ENCODE measurements at places on chromosomes 7 and 10. TPM values are rescaled to one million over a fixed set of nuclear protein-coding genes. Genes with fewer than 3 reads are reported as not detected.

- no peaks in the 10 kb centered on the region for H3K4me1 ChIP-seq
- DNase-seq: no peak
- no peaks in the 10 kb centered on the region for H3K27me3 ChIP-seq
- no peak overlapping the region for H3K27ac ChIP-seq
- no peak overlapping the region for H3K4me3 ChIP-seq
Observed at GRCh38 chr7:133115596-133115995, 33.7 kb upstream of the CHCHD3 start.

DNA sequence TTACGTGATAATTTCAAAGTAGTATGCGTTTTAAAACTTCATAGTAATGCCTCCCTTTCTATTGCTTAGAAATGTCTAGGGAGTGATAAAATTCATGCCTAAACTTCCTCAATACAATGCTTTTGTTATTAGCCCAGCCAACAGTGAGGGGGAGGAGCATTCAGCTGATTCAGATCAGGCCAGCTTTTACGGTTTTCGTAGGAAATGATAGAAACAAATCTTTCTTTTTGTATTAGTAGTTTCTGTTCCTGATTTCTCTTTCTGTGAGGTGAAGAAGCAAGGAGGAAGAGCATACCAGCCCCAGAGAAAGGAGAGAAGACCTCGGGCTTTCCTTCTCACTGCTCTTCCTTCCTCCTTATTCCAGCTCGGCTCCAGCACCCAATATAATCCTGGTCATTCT is 35.2 kb upstream of the ITPRID1 start:
- no peaks in the 10 kb centered on the region for H3K36me3 ChIP-seq
- DNase-seq: no peak
- no peaks in the 10 kb centered on the region for H3K4me1 ChIP-seq
- no peak overlapping the region for H3K27ac ChIP-seq
- no peaks in the 10 kb centered on the region for H3K27me3 ChIP-seq

Gene MYOZ1
- total RNA-seq: 0.60 TPM

DNA sequence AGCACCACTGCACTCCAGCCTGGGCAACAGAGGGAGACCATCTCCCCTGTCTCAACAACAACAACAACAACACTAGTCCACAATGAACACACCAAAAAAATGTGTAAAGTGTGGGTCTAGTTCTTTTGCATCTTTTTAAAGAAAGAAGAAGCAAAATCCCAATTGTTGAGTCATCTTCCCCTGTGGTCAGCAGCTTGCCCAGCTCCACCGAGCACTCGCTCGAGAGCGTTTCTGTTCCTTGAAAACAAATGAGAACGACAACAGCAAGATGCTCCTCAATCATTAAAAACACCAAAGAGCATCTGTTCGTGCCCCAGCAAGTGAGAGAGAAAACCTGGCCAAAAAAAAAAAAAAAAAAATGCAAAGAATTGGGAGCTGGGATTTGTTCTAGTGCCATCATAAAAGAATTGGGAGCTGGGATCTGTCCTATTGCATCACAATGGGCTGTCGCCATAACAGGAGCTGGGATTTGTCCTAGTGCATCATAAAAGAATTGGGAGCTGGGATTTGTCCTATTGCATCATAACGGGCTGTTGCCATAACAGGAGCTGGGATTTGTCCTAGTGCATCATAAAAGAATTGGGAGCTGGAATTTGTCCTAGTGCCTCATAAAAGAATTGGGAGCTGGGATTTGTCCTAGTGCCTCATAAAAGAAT is 118.1 kb downstream of the PTPRN2 start:
- H3K27ac ChIP-seq: no peak overlapping the region
- DNase-seq: no peak
- no peaks in the 10 kb centered on the region for H3K4me1 ChIP-seq
- H3K4me3 ChIP-seq: no peak overlapping the region

DNA sequence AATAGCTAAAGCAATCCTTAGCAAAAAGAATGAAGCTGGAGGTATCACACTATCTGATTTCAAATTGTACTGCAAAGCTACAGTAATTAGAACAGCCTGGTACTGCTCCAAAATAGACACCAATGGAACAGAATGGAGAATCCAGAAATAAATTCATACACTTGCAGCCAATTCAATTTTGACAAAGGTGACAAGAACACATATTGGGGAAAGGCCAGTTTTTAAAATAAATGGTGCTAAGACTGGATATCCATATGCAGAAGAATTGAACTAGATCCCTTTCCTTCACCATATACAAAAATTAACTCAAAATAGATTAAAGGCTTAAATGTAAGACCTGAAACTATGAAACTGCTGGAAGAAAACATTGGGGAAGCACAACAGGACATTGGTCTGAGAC is 748.5 kb downstream of the DNAJB9 start:
- no peak for DNase-seq
- H3K4me3 ChIP-seq: no peak overlapping the region
- no peaks in the 10 kb centered on the region for H3K4me1 ChIP-seq

Gene KAZALD1
- total RNA-seq: 4.0 TPM

- no peaks in the 10 kb centered on the region for H3K4me1 ChIP-seq
- no peaks in the 10 kb centered on the region for H3K36me3 ChIP-seq
- no peaks in the 10 kb centered on the region for H3K27me3 ChIP-seq
Observed at GRCh38 chr10:59926086-59926485, 19.7 kb upstream of the CCDC6 start.

DNA sequence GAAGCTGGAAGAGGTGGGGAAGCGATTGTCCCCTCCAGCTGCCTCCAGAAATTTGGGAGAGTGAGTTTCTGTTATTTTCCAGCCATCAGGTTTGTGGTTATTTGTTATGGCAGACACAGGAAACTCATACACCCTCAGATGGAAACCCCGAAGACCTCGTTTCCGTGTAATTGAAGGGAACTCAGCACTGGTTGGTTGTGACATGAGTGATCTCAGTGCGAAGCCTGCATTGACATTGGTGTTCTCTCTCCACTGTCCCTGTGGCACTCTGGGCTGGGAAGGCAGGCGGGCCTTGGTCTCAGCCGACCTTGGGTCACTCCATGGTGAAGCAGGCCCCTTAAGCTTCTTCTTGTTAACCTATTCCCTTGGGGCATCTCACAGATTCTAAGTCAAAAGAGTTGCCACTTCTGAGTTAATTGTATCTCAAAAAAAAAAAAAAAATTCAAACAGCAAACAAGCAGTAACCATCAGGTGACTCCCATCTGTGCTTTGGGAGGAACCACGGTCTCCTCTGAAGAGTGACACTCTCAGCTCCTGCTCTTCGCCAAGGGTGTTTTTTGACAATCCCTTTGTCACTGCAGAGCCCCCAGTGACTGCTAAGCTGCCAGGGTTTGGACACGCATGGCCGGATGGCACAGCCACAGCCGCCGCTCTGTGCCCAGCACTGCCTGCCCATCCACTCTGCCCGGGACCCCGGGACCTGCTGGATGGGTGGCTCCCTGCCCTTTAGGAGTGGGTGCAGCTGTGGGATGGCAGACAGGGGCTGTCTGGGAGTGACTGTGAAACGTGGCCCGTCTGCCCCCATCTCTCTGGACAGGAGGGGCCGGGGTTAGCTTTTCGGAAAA is 233.6 kb downstream of the PRPF18 start:
- no peaks in the 10 kb centered on the region for H3K27me3 ChIP-seq
- peaks cover 6% of the 10 kb centered on the region for H3K4me1 ChIP-seq
- H3K36me3 ChIP-seq: no peaks in the 10 kb centered on the region
- no peak overlapping the region for H3K27ac ChIP-seq
- H3K4me3 ChIP-seq: no peak overlapping the region

Gene EPHA1
- not detected for total RNA-seq

Gene ZNF853
- 18.2 TPM for total RNA-seq

Gene ARID5B
- 58.4 TPM for total RNA-seq

Gene CCDC172
- not detected for total RNA-seq

- H3K4me1 ChIP-seq: peaks cover 7% of the 10 kb centered on the region
- H3K27me3 ChIP-seq: no peaks in the 10 kb centered on the region
- no peak overlapping the region for H3K4me3 ChIP-seq
- H3K27ac ChIP-seq: no peak overlapping the region
- no peak for DNase-seq
Observed at GRCh38 chr7:36967387-36967786, 243.1 kb upstream of the AOAH start.
